ENCODE measurements at places on chromosomes 4 and X.
A peak's percentile ranks its signal among the peaks of the same experiment; 100 is the strongest.

- no peak for DNase-seq
Measured at GRCh38 chrX:130623518-130623917, 221.7 kb downstream of the RBMX2 start.

- DNase-seq = no peak
Measured at GRCh38 chr4:37058826-37059225, 185.7 kb upstream of the NWD2 start.

DNA sequence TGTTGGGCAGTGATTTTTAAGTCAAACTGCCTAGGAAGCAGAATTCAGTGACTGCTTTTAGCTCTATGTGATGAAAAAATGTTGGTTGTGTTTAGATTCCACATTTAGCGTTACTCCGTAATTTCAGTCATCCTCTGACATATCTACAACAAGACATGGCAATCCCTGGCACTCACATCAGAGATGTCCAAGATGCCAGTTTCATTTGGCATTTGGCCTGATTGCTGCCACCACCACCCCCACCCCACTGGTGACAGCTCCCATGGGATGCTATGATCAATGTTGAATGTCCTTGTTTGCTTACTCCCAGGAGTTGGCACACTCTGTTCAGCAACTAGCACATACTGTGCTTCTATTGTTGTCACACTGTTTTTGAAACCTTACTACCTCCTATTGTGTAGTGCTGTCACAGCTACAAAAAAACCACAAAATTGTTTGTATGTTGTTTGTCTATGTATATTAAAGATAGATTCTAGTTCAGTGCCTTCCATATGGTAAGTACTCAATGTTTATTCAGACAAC, 101.4 kb downstream of the AWAT2 start:
- no peak for DNase-seq

- DNase-seq = no peak
Measured at GRCh38 chr4:122673252-122673651, 52.4 kb upstream of the IL21 start.

DNA sequence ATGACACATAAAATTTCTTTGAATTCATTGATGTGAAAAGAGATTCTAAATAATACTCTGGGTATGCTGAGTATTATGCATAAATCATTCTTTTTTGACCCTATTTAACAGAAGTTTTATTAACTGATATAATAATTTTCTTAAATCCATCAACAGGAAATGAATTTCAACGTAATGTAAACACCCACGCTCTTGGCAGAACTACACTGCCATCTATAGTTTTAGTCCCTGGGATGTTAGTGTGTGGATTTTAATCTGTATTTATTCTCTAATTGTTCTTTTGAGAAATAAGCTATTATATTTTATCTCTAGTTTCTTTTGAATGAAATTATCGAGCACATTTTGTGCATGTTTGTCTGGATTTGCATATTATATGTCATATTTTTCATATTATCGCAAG, 666.8 kb upstream of the NDST4 start:
- no peak for DNase-seq

DNA sequence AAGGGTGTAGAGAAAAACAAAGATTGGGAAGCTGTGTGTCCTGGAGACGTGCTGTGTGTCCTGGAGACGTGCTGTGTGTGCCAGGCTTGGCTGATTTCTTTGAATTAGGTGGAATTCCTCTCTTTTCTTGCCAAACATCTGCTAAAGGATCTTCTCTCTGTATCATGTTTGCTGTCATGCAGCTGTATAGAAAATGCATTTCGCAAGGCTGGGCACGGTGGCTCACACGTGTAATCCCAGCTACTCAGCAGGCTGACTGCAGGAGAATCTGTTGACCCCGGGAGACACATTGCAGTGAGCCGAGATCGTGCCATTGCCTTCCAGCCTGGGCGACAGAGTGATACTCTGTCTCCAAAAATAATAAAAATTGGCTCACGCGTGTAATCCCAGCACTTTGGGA, 187.0 kb downstream of the CRLF2 start:
- no peak for DNase-seq

DNA sequence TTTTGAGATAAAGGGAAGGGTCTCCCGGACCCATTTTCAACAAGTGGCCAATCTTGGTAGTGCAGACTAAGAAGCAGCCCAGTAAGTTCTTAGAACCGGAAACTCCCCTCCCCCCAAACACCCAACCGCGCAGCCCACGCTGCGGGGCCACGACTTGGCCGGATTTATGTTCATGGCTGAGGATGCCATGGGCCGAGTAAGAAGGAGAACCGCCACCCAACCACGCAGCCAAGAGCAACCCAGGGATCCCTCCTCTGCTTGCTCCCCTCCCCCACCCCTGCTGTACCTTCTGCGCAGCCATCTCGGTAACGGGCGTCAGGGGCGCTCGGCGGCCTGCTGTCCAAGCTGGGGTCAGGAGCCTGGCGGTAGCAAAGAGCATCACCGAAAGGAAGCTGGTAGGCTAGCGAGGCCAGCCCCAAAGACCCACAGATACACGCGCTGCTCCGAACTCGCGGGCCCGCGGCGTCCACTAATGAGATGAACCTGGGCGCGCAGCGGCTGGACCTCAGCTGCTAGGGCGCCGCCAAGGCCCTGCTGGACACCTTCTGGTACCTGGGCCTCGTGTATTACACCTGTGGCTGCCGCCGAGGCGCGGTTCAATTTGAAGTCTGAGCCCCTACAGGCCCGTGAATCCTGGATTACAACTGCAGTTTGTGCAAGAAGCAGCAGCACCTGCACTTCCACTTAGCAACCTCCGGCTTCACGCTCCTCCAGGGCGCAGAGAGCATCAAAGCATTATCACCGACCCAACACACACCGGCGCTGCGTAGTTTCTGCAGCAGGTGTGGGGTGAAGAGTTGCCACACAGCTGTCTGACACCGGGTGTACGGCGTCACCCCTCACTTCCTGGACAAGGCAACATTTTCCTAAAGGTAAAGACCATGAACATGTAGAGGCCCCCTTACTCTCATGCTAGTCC, 63.4 kb downstream of the NUDT10 start:
- peak; percentile 76 for DNase-seq

DNA sequence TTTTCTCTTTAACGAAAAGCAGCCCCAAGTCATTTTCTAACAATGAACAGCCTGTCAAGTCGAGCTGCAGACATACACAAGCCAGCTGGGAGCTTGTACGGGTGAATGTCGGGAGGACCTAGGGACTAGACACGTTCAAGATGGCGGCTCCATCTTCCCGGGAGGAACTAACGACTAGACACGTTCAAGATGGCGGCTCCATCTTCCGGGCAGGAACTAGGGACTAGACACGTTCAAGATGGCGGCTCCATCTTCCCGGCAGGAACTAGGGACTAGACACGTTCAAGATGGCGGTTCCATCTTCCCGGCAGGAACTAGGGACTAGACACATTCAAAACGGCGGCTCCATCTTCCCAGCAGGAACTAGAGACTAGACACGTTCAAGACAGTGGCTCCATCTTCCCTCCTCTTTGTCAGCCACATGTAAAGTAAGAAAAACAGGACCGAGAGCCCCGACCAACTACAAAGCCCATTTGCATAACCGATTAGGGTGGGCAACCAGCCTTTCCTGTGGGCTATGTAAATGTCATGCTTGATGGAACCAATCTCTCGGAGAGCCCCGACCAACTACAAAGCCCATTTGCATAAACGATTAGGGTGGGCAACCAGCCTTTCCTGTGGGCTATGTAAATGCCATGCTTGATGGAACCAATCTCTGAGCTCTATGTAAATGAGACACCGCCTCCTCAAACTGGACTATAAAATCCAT, 175.5 kb downstream of the DHRSX start:
- DNase-seq = peak; percentile 91

GRCh38 chr4:12635629-12636028, 848.5 kb downstream of the RAB28 start:
- DNase-seq = peak; percentile 13
